ENCODE measurements at places on chromosomes 16 and 17. TPM values are rescaled to one million over a fixed set of nuclear protein-coding genes. Genes with fewer than 3 reads are reported as not detected.

FOXO3B gene
- 4.3 TPM for total RNA-seq

MSLN gene
- 2.5 TPM for total RNA-seq

MYH11 gene
- total RNA-seq: 0.05 TPM

SOST gene
- total RNA-seq: not detected

NOXO1 gene
- total RNA-seq: 0.20 TPM

DNAH9 gene
- total RNA-seq: 0.07 TPM

TAX1BP3 gene
- total RNA-seq: 339 TPM

GH1 gene
- not detected for total RNA-seq

EFNB3 gene
- 1.4 TPM for total RNA-seq

PIK3R5 gene
- 0.09 TPM for total RNA-seq

STH gene
- total RNA-seq: not detected

SLC4A1 gene
- not detected for total RNA-seq

NOD2 gene
- 0.05 TPM for total RNA-seq

KRT27 gene
- 0.06 TPM for total RNA-seq

ADAD2 gene
- total RNA-seq: not detected

SNX11 gene
- 28.8 TPM for total RNA-seq

C16orf46 gene
- 0.89 TPM for total RNA-seq

SLFN12L gene
- total RNA-seq: not detected

STXBP4 gene
- total RNA-seq: 2.8 TPM

PPP1R27 gene
- total RNA-seq: not detected

SETD1A gene
- 19.6 TPM for total RNA-seq

VTN gene
- total RNA-seq: 21.1 TPM

ITGB4 gene
- total RNA-seq: 97.6 TPM
